ENCODE measurements at places on chromosomes 2 and 18.

- no peak for DNase-seq
These were observed 105.6 kb downstream of the TSHZ1 start for GRCh38 chr18:75316223-75316622.

GRCh38 chr18:9189491-9189890, 52.9 kb downstream of the ANKRD12 start:
- no peak for DNase-seq

DNA sequence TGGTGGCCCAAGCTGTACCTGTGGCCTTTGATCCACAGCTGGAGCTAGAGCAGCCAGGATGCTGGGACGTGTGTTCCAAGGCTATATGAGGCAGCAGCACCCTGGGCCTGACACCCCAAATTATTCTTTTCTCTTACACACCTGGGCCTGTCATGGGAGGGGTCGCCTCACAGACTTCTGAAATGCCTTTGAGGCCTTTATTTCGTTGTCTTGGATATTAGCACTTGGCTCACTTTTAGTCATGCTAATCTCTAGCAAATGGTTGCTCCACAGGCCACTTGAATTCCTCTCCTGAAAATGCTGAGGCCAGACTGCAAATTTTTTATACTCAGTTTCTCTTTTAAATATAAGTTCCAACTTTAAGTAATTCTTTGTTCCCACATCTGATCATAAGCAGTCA, 22.0 kb upstream of the IL1R2 start:
- DNase-seq, result no peak

DNA sequence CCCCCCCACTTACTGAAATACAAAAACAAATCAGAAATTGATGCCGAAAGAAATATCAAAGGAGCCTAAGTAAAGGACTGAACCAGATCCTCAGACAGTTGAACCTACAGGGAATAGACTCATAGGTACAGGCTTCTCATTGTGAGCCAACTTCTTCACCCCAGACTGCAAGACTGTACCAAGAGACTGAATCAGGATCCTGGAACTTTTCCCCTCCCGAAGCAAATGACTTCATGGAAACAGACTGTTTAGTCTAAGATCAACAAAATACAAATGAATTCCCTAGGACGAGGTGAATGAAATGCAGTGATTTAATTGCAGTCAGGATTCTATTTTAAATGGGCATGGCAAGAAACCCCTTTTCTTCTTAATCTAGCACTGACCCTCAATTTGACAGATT, 53.6 kb upstream of the RNF152 start:
- no peak for DNase-seq

DNA sequence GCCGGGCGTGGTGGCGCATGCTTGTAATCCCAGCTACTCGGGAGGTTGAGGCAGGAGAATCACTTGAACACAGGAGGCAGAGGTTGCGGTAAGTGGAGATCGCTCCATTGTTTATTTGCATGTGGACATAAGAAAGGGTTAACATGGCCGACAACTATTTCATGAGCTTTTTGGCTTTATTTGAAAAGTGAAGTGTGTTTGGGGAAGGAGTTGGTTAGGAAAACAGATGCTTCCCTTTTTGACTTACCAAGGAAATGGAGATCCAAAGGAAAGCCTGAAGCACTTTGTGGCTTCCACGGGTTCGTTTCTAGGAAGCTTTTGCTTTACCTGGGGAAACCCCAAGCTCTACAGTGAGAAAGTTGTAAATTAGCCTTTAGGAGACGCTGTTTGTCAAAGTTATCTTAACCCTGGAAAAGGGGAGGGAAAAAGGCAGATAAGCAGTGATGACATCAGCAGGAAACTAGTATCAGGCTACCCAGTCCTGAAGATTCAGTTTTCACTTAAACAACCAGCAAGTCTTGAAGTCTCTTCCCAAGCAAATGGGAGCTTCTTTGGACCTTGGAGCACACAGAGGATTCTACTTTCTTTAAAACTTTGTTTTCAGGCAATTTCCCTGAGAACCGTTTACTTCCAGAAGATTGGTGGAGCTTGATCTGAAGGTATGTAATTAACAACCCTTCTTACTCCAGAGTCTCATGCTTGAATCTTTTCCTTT, at the start of gene CASP10:
TSS of gene CASP10 (plus strand) at position 492 of the 715 bp plus-strand sequence. CDS start 2,637 bp downstream, outside the sequence.
- DNase-seq, result no peak

GRCh38 chr2:191811807-191812602, 34.9 kb downstream of the CAVIN2 start:
- no peak for DNase-seq

DNA sequence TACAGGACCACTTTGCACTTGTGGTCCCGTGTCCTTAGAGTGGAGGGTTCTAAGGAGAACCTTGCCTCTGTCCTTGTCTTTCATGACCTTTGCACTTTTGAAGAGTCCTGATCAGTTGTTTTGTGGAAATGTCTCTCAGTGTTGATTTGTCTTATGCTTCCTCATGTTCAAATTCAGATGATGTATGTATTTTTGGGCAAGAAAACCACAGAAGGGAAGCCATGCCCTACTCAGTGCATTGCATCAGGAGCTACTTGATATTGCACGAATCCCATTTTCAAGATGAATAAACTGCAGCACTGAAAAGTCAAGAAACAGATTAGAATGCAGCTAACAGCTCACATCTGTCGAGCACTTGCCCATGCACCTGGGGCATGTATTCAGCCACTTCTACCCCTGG, 152.2 kb downstream of the INHBB start:
- DNase-seq, result no peak

DNA sequence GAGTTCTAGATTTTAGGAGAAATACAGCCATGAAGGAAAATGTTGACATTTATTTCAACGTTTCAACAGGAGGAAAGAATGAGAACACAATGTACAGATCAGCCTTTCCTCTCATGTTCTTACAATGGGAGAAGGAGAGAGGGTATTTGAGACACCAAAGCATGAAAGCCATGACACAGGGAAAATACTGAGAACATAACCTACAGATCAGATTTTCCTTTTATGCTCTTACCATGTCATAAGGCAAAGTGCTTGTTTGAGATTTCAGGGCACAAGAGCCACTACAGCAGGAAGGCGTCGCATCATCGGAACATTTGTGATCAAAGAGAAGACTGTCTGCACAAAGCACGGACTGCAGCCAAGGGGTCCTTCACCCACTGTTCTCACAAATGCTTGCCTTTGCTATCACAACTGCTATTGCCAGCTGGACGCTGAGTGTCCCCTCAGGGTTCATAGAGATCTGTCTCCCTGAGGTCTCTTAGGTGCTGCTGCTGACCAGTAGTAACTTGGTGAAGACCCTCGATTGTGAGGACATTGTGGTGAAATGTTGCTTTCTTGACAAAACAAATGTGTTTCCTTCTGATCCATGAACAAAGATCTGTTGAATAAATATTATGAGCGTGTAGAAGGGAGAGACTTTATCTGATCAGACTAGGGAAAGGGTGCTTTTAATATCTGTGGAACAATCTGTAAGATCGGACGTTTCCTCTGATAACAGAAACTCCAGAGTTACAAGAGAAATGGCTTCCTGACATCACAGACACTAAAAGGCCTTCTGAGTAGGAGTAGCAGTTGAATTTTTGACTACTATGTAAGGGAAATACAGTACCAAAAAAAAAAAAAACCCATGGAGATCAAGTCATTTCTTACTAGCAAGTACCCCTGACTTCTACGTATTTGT, 6.4 kb upstream of the IL1RL1 start:
- DNase-seq, result no peak

- no peak for DNase-seq
These were observed 50.1 kb downstream of the UBR3 start for GRCh38 chr2:169877398-169877797.

- no peak for DNase-seq
These were observed 164.0 kb downstream of the GRB14 start for GRCh38 chr2:164457271-164457670.

- no peak for DNase-seq
These were observed 64.6 kb upstream of the IGFBP2 start for GRCh38 chr2:216568576-216568975.

GRCh38 chr2:240464514-240465241, 29.2 kb downstream of the GPC1 start:
- DNase-seq, result no peak

- no peak for DNase-seq
These were observed 44.6 kb downstream of the SCN7A start for GRCh38 chr2:166449439-166449838.

DNA sequence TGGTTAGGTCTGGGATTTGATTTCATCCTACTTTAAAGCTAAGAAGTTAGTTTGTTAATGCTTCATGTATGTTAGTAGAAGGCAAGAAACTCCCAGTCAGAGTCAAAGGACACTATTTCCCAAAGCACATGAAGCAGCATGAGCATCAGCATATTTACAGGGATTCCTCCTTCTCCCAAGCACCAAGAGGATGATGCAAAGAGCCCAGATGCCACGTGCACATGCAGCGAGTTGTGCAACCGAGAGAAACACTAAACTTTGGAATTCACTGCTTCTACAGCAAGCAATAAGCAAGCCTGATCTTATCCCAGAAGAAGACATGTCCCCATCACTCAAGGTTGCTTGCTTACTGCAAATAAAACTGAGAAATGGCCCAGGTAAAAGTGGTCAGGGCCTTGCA, 32.5 kb downstream of the CPO start:
- no peak for DNase-seq

GRCh38 chr2:226118471-226119429, 680.9 kb downstream of the IRS1 start:
- no peak for DNase-seq

DNA sequence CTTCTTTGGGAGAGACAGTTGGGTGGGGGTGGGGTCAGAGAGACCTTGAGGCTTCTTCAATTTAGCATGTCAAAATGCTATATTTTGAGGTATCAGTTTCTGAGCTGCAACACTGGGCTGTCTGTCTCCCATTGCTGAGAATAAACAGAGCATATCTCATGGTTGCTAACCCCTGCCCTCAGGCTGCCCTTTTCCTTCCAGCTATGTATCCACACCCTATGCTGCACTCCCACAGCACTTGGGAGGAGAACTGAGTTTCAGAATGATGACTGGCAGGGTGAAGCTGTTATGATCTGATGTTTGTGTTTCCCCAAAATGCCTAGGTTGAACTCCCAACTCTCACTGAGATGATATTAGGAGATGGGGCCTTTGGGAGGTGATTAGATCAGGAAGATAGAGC, 794.0 kb downstream of the RNF144A start:
- no peak for DNase-seq

GRCh38 chr2:161177969-161178368, 17.7 kb downstream of the TANK start:
- no peak for DNase-seq

DNA sequence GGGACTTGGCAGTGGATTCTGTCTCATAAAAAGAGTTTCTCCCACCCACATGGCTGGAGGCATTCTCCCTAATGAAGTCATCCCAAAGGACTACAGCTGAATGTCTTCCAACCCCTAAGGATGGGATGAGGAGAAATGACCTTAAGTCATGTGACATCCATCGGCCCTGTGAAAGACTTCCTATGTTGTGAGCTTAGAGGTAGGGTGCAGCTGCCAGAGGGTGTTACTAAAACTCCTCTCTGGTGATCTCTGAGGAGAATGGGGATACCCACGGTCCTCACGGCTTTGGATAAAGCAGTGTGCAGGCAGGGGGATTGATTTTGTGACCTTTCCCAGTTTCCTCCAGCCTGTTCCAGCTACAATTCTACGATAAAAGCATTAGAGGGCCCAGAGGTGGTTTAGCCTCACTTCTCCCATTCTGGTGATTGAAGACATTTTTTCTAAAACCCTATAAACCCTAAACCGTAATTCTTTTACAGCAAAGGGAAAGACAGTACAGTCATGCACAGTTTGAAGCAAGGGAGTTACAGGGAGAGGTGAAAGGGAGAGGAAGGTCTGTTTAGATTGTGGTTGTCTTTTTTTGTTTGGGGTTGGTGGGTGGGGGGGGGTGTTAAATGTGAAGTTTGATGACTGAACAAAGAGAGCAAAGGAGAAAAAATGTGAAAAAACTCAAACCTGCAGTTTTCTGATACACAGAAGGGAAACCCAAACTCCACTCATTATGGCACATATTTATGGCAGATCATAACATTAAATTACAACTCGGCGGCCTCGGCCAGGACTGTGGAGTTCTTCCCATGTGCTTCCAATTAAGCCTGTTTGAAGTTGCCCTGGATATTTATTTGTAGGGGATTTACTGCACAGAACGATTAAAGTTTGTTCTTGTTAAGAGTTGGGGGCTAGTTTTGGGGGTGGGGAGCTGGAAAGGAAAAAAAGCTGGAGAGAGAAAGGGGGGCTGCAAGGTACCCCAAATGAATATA, 26.6 kb upstream of the SLC14A2 start:
- DNase-seq, result no peak

GRCh38 chr2:43349904-43350303, 123.5 kb upstream of the ZFP36L2 start:
- no peak for DNase-seq

DNA sequence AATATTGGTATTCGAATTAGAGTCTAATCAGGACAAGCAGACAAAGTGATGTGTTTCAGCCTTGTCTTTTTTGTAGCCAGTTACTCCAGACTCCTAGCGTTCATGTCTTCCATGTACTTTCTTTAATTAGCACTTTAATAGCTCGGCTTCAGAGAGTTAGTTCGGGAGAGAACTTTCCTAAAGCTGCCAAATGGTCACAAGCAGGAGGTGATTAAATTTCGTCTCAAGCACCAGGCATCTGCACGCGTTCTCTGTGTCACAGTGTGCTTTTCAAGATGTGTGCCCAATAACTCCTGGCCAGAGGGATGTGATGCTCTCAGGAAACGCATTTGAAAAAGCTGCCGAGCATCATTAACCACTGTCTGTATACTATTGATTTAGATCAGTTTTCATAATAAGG, 790.8 kb downstream of the SOCS6 start:
- no peak for DNase-seq

GRCh38 chr18:13398631-13399030, 180.1 kb downstream of the LDLRAD4 start:
- DNase-seq, result no peak

DNA sequence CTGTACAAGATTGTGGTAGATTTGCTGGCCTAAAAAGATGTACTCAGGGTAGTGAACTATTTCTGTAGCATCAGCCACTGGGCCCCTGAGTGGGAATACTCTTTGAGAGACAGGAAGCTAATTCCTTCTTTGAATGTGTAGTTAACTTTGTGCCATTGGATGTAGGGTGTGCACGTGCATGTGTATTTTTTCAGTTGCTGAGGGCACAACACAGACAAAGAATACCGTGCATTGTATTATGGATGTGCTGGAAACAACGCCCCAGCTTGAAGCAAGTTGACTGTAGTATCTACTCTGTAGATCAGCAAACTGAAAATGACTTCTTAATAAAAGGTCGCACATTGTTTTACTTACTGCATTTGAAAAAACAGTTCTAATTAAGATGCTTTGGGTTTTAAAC, 14.1 kb downstream of the CRIM1 start:
- no peak for DNase-seq

DNA sequence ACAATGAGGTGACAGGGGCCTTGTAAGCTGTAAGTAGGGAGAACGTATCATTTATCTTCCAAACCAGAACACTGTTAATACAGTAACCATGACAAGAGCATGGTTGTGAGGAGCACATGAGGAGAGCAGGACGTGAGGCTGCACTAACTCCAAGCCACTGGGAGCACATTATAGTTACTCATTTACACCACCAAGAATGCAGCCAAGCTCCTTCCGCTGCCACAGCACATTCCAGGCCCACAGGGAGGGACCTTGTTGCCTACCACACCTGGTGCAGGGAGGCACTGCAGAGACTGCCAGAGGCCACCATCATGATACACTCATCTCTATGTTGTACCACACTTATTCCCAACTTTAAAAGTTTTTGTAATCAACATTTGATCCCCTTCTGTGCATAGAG, 13.5 kb upstream of the SFXN5 start:
- no peak for DNase-seq

GRCh38 chr2:40548521-40548920, 96.6 kb upstream of the SLC8A1 start:
- DNase-seq, result no peak

- DNase-seq, result no peak
These were observed 49.7 kb upstream of the ZNF397 start for GRCh38 chr18:35190948-35191697.

Data from NCI-H187 (cell line).